ENCODE measurements at places on chromosomes 2 and 18. TPM values are rescaled to one million over a fixed set of nuclear protein-coding genes. Genes with fewer than 3 reads are reported as not detected.

MYCN gene
- 1.8 TPM for total RNA-seq

DNA sequence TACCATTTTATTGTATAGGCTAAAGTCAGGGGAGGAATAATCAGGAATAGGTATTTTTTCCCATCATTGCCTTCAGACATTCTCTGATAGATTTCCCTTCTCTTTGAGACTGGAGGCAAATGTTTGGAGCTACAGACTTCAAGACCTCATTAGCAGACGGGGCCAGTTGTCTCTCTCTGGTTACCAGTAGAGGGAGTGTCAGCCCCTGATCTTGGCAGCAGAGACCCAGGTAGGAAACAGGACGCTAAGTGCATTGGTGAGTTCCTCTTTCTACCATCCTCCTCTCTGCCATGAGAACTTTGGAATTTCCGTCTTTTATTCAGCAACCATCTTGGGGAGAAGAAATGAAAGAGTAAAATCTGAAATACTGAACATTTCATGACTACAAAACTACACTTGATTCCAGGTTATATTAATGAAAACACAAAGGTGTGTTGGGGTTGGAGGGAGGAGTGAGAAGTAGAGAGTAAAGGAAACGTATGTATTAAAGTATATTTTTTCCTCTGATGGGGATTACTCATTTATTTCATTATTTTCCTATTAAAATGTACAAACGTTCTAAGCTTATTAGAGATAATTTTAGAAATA, 186.2 kb upstream of the GCFC2 start:
- no peak for DNase-seq
- no peak overlapping the region for H3K27ac ChIP-seq
- H3K4me1 ChIP-seq, result no peaks in the 10 kb centered on the region
- no peaks in the 10 kb centered on the region for H3K27me3 ChIP-seq
- H3K4me3 ChIP-seq, result no peak overlapping the region
- no peaks in the 10 kb centered on the region for H3K36me3 ChIP-seq

NFATC1 gene
- total RNA-seq, result 22.1 TPM

GRCh38 chr2:157349949-157350515, 24.4 kb upstream of the ERMN start:
- H3K4me3 ChIP-seq, result no peak overlapping the region
- no peaks in the 10 kb centered on the region for H3K27me3 ChIP-seq
- DNase-seq, result no peak
- H3K27ac ChIP-seq, result no peak overlapping the region
- no peaks in the 10 kb centered on the region for H3K36me3 ChIP-seq

DNA sequence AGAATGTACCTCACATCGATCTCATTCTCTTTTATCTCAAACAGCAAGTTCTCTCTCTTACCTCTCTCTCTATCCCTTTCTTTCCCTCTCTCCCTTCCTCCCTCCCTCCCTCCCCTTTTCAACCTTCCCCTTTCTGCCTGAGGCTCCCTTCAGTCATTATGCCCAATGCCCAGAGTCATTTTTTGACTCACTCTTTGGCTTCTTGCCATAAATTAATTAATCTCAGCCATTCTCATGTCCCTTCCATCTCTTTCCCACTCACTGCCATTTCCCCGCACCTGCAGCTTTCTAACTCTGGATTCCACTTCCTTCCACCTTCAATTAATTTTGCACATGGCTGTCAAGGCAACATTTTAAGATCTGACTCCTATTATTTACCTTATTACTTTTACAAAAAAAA, 60.1 kb downstream of the EVA1A start:
- H3K4me1 ChIP-seq, result no peaks in the 10 kb centered on the region
- H3K27ac ChIP-seq, result no peak overlapping the region
- H3K36me3 ChIP-seq, result no peaks in the 10 kb centered on the region
- no peak overlapping the region for H3K4me3 ChIP-seq

ALPI gene
- not detected for total RNA-seq

DNA sequence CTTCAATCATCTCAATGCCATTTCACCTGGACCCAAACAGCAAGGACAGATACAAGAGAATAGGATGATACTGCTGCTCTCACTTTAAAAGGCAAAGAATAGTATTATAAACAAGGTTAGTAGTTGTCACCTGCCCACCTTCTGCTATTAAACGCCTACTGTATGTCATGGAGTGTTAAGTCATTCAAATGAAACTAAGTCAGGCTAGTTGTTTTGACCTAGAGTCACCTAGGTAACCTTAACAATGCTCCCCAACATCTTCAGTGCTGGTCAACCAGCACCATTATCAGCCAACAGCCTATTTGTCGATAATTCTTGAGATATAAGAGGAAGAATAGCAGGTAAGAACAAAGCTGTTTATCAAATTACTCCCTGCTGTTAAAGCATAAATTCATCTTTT, 39.2 kb downstream of the TRIP12 start:
- peaks cover 3% of the 10 kb centered on the region for H3K4me1 ChIP-seq
- no peaks in the 10 kb centered on the region for H3K36me3 ChIP-seq
- H3K27me3 ChIP-seq, result no peaks in the 10 kb centered on the region
- H3K4me3 ChIP-seq, result no peak overlapping the region
- no peak for DNase-seq
- H3K27ac ChIP-seq, result no peak overlapping the region

BOLL gene
- not detected for total RNA-seq

GRCh38 chr2:226792155-226792881, 7.3 kb downstream of the IRS1 start:
- H3K4me1 ChIP-seq, result peaks cover 6% of the 10 kb centered on the region
- H3K36me3 ChIP-seq, result no peaks in the 10 kb centered on the region
- no peak for DNase-seq
- H3K27ac ChIP-seq, result peak overlapping the region; percentile 90
- H3K4me3 ChIP-seq, result peak overlapping the region; percentile 93

- DNase-seq, result no peak
- no peaks in the 10 kb centered on the region for H3K27me3 ChIP-seq
- peaks cover 6% of the 10 kb centered on the region for H3K4me1 ChIP-seq
- H3K27ac ChIP-seq, result no peak overlapping the region
- no peaks in the 10 kb centered on the region for H3K36me3 ChIP-seq
These were observed 204.9 kb downstream of the PTGR3 start for GRCh38 chr18:75003764-75004690.

DNA sequence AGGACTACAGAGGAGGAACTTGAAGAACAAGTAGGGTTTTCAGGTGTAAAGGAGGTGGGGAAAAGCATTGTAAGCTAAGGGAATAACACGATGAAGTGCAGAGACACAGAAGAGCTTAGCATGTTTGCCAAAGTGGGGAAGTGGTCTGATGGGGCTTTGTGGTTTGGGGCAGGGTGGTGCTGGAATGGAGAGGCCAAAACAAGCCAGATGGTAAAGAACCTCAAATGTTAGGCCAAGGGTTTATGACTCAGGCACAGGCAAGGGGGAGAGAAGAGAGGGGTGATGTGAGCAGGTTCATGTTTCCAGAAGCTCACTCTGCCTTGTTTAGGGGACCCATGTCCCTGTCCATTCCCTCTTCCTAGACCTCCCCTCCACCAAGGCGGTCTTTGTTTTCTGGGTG, 104.5 kb upstream of the YWHAQ start:
- no peaks in the 10 kb centered on the region for H3K27me3 ChIP-seq
- no peak overlapping the region for H3K4me3 ChIP-seq
- H3K4me1 ChIP-seq, result peaks cover 2% of the 10 kb centered on the region
- no peaks in the 10 kb centered on the region for H3K36me3 ChIP-seq

- H3K27me3 ChIP-seq, result no peaks in the 10 kb centered on the region
- no peaks in the 10 kb centered on the region for H3K4me1 ChIP-seq
- H3K36me3 ChIP-seq, result no peaks in the 10 kb centered on the region
- H3K27ac ChIP-seq, result no peak overlapping the region
- no peak overlapping the region for H3K4me3 ChIP-seq
- DNase-seq, result no peak
These were observed 250.9 kb downstream of the OTX1 start for GRCh38 chr2:63301481-63301880.

PRKAG3 gene
- total RNA-seq, result not detected

- no peaks in the 10 kb centered on the region for H3K36me3 ChIP-seq
- H3K27me3 ChIP-seq, result no peaks in the 10 kb centered on the region
- DNase-seq, result no peak
These were observed 343.4 kb downstream of the GPD2 start for GRCh38 chr2:156779416-156780120.

- H3K27ac ChIP-seq, result no peak overlapping the region
- no peaks in the 10 kb centered on the region for H3K27me3 ChIP-seq
- H3K36me3 ChIP-seq, result no peaks in the 10 kb centered on the region
- no peak overlapping the region for H3K4me3 ChIP-seq
- no peak for DNase-seq
These were observed 15.4 kb upstream of the DTNA start for GRCh38 chr18:34694591-34695165.

GYPC gene
- total RNA-seq, result 103 TPM

DNA sequence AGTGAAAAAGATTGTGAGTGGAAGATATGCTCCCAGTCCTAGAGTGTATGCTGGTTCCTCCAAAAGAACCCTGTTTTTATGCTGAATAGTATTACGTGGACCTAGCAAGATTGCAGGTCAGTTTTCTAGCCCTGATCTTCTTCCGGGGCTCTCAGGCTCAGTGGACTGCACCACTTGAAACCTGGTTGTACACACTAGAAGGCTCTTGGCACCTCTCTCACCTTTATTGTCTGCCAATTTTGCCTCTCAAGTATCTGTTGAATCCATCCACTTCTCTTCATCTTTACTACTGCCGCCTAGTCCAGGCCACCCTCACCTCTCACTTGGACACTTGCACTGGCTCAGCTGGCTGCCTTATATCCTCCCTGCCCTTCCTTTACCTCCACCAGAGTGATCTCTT, 16.8 kb downstream of the TTC39C start:
- H3K27ac ChIP-seq, result no peak overlapping the region
- H3K4me1 ChIP-seq, result peaks cover 2% of the 10 kb centered on the region
- no peak overlapping the region for H3K4me3 ChIP-seq
- H3K27me3 ChIP-seq, result no peaks in the 10 kb centered on the region
- H3K36me3 ChIP-seq, result no peaks in the 10 kb centered on the region

DNA sequence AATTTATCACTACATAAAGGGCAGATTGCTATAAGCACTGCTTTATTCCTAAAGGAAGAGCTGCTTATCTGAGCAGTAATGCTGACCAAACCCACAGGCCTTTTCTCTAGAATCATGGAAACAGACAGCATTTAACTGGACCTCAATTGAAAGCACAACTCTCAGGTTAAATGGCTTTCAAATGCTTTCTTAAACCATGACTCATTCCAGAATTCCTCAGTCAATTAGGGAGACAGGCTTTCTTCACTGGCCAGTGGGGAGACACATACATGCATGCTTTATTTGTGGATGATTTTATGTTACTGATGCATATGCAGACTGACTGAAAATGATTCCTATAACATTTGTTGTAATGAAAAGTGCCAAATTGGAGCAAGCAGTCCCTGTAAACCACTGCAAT, 114.6 kb downstream of the ACVR1 start:
- no peak overlapping the region for H3K4me3 ChIP-seq
- no peaks in the 10 kb centered on the region for H3K36me3 ChIP-seq
- no peak overlapping the region for H3K27ac ChIP-seq
- H3K4me1 ChIP-seq, result no peaks in the 10 kb centered on the region
- DNase-seq, result no peak

GRCh38 chr2:125656190-125656589, 999.8 kb upstream of the GYPC start:
- no peaks in the 10 kb centered on the region for H3K36me3 ChIP-seq
- no peak for DNase-seq
- no peaks in the 10 kb centered on the region for H3K4me1 ChIP-seq
- no peaks in the 10 kb centered on the region for H3K27me3 ChIP-seq
- no peak overlapping the region for H3K4me3 ChIP-seq
- no peak overlapping the region for H3K27ac ChIP-seq

CTNNA2 gene
- total RNA-seq, result not detected

METTL8 gene
- 17.9 TPM for total RNA-seq

MSH2 gene
- 8.5 TPM for total RNA-seq

DOK1 gene
- 11.4 TPM for total RNA-seq

GRCh38 chr18:35386600-35387100, 9.5 kb upstream of the ZNF396 start:
- no peaks in the 10 kb centered on the region for H3K36me3 ChIP-seq
- DNase-seq, result no peak
- no peaks in the 10 kb centered on the region for H3K4me1 ChIP-seq
- no peaks in the 10 kb centered on the region for H3K27me3 ChIP-seq

DNA sequence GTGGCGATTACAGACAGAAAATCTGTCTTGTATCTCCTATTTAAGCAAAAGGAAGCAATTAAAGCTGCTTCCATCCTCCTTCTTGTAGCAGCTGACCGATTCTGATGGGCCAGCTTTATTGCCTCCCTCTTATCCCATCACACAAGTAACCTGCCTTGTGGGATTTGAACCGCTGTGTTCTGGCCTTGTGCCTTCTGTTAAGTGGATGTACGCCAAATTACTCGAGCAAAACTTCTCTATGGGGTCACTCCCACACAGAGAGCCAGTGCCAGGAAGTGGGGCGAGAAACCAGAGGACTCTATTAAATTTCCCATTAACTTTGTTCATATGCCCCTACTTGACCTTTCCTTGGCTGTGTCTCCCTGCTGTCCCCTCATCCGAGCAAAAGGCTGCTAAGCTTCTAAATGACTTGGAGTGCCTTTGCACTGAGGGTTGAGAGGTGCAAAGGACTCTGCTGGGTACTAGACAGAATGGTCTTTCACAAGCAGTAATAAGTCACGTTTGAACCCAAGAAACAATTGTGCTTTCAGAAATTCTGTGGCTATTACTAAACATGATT, 672.5 kb downstream of the MBD2 start:
- no peaks in the 10 kb centered on the region for H3K27me3 ChIP-seq
- H3K4me3 ChIP-seq, result no peak overlapping the region
- H3K27ac ChIP-seq, result no peak overlapping the region
- no peak for DNase-seq
- no peaks in the 10 kb centered on the region for H3K36me3 ChIP-seq
- no peaks in the 10 kb centered on the region for H3K4me1 ChIP-seq

DNA sequence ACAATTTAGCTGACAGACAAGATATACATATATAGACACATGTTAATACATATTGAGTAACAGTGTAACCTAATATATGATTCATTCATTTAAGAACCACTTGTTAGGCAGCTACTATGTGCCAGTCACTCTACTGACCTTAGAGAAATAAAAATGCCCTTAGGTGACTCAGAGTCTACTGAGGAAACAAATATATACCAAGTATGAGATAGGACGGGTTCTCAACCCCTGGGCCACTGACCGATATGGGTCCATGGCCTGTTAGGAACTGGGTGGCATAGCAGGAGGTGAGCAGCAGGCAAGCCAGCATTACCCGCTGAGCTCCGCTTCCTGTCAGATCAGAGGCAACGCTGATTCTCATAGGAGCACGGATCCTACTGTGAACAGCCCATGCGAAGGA, 14.8 kb downstream of the STRN start:
- DNase-seq, result no peak
- H3K4me1 ChIP-seq, result peaks cover 4% of the 10 kb centered on the region
- no peaks in the 10 kb centered on the region for H3K27me3 ChIP-seq
- H3K27ac ChIP-seq, result no peak overlapping the region
- H3K36me3 ChIP-seq, result no peaks in the 10 kb centered on the region
- no peak overlapping the region for H3K4me3 ChIP-seq

DNA sequence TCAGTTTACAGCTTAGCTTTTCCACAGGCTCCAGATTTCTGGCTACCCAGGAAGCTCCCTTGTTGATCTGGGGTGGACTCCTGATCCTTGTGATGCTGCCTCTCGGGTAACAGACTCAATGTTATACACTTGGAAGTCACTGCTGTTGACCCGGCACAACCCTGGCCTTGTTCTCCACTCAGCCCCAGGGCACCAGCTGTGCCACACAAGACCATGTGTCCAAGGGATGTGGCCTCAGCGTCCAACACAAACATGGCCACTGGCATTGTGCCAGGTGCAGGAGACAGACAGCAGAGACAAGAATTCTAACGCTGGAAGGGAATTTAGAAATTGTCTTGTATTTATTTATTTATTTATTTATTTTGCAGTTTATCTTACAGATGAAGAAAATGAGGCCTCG, 39.0 kb upstream of the PPP4R1 start:
- no peak overlapping the region for H3K27ac ChIP-seq
- peaks cover 1% of the 10 kb centered on the region for H3K4me1 ChIP-seq
- H3K36me3 ChIP-seq, result no peaks in the 10 kb centered on the region
- no peak for DNase-seq
- H3K4me3 ChIP-seq, result no peak overlapping the region

CDH7 gene
- 0.07 TPM for total RNA-seq
